ENCODE measurements at places on chromosomes 13 and 19. TPM values are rescaled to one million over a fixed set of nuclear protein-coding genes. Genes with fewer than 3 reads are reported as not detected.

MEIS3 gene
- 0.39 TPM for total RNA-seq

SLC10A2 gene
- total RNA-seq, result not detected

GRCh38 chr13:33026489-33027152 lies 10.4 kb downstream of the KL start:
- H3K36me3 ChIP-seq, result no peaks in the 10 kb centered on the region
- no peak for ATAC-seq
- no peak overlapping the region for H3K27ac ChIP-seq

DNA sequence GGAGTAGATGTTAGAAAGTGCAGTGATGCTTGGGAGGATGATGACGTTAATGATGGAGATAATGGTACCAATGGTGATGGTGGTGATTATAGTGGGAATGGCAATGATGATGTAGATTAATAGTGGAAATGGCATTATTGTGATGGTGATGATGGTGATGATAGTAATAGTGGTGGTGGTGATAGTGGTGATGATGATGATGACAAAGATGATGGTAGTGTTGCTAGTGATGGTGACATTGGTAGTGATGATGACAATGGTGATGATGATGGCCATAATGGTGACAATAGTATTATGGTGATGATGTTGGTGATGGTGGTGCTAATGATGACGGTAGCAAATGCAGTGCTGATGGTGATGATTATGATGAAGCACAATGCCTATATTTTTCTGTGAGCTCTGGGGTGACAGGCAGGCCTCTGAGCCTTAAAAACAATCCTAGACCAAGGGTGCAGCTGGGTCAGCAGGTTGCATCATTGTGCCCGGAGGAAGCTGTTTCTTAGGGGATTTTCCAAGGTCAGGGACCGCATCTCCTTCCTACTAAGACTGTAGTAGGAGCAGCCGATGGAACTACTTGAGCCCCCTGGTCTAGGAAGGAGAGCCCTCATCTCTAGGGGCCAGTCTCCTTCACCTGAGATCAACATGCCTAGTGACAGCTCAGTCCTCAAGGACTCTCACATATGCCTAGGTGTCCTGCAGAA lies 7.8 kb downstream of the CEACAM18 start:
- peaks cover 19% of the 10 kb centered on the region for H3K27me3 ChIP-seq
- H3K4me1 ChIP-seq, result peaks cover 7% of the 10 kb centered on the region
- ATAC-seq, result no peak
- no peak overlapping the region for H3K4me3 ChIP-seq

DNA sequence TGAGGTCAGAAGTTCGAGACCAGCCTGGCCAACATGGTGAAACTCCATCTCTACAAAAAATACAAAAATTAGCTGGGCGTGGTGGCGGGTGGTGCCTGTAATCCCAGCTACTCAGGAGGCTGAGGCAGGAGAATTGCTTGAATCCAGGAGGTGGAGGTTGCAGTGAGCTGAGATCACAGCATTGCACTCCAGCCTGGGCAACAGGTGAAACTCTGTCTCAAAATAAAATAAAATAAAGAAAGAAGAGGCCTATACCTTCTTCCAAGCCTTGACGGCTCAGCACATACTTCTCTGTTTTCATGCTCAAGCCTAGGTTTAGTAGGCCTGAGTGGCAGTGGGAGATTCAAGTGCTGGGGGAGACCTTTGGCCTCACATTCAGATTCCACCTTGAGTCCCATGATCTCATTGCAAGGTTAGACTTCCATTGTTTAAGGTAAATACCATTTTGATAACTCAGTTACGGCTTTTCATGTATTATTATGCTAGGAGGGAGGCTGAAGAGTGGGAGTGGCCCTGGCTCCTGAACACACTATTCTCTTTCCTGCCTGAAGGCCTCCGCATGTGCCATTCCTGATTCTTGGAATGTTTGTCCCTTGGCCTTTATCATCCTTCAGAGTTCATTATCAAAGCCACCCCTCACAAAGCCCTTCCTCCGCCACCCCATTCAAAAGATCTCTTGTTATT lies 1.6 kb upstream of the SPINT2 start:
- peak overlapping the region; percentile 94 for H3K4me3 ChIP-seq
- peaks cover 5% of the 10 kb centered on the region for H3K36me3 ChIP-seq
- peak overlapping the region; percentile 96 for H3K27ac ChIP-seq
- peaks cover 28% of the 10 kb centered on the region for H3K4me1 ChIP-seq

ZNF724 gene
- 11.8 TPM for total RNA-seq

- H3K4me1 ChIP-seq, result no peaks in the 10 kb centered on the region
- H3K4me3 ChIP-seq, result no peak overlapping the region
- no peaks in the 10 kb centered on the region for H3K27me3 ChIP-seq
Observed at GRCh38 chr13:66553391-66553790, 676.7 kb downstream of the PCDH9 start.

GRAMD1A gene
- total RNA-seq, result 123 TPM

DNA sequence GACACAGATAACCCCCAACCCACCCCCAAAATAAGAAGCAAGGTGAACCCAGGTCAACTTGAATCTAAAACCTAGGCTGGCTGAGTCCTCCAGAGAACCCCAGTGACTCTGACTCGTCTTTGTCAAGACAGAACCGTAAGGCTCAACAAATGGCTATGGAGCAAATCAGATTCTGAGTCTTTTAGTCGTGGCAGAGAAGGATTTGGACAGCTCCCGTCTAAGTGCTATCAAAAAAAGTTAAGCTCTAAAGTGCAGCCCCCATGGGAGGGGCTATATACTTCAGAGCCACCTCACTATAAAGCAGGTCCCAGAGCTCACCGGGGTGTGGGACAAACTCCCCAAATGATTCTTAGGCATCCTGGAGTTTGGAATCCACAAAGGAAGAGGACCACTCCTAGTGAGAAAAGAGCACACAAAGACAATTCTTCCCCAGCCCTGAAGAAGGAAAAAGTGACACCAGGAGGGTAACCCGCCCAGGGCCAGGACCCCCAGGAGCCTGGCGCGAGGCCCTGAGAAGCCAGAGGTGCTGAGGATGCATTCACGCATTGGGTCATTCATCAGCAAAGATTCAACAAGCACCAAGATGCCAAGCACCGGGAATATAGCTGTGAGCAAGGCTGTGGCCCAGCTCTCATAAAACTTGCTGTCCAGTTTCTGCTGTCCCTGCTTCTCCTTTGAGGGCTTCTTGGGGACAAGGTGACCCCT lies 25.4 kb upstream of the C13orf42 start:
- no peak overlapping the region for H3K4me3 ChIP-seq
- H3K36me3 ChIP-seq, result no peaks in the 10 kb centered on the region
- H3K27me3 ChIP-seq, result peaks cover 22% of the 10 kb centered on the region
- H3K27ac ChIP-seq, result no peak overlapping the region

GRCh38 chr13:57582032-57582431 lies 49.5 kb upstream of the PCDH17 start:
- H3K4me3 ChIP-seq, result no peak overlapping the region
- H3K27ac ChIP-seq, result no peak overlapping the region

DNA sequence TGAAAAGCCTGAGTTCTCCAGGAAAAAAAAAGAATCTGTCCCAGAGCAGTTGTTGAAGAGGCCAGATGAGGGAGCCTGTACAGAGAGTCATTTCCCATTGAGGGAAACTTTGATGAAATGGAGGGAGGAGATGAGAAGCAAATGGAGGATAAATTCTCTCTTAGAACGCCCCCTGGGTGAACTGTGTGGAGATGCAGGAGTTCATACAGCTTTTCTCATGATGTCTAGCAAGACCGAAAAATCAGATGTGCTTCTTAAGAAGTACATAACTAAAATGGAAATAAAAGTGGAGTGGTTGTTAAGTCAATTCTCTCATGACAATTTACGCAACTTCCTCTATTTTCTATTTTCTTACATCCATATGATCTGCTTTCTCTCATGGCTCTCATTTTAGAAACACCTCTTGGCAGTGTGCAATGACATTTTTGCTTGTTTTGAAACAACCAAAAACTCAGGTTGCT lies 1263.1 kb downstream of the PCDH9 start:
- H3K27ac ChIP-seq, result no peak overlapping the region
- ATAC-seq, result no peak
- H3K27me3 ChIP-seq, result no peaks in the 10 kb centered on the region
- H3K4me3 ChIP-seq, result no peak overlapping the region

DNA sequence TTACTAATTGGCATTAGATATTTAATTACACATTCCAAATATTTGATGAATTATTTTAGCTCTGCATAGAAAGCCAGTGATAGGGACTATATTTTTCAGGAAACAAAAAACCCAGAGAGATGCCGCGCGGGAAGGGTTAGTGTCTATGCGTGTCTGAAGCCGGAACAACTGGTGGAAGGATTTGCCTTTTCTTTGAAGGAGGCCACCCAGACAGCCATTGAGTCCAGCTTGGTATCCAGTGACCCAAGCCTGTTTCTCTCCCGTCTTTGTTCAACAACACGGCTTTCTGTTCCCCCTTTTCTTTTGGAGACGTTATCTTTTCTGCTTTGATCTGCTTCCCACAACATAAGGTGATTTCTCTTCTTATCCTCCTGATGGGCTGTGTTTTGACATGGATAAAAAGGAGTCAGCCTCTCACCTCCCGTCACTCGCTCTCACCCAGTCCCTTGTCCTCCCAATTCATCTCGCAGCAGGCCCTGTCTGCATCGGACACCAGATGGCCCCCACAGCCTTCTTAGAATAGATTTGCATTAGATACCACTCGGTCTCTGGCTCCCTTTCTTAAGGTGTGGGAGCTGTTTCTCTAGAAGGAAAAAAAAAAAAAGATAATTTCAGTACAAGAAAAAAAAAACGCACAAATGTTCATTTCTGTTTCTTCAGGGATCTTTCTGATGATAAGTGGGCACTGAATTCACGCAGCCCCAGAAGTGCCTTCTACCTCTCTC lies 361.8 kb downstream of the ZNF536 start:
- H3K4me3 ChIP-seq, result no peak overlapping the region
- peaks cover 4% of the 10 kb centered on the region for H3K27me3 ChIP-seq
- no peaks in the 10 kb centered on the region for H3K4me1 ChIP-seq
- no peaks in the 10 kb centered on the region for H3K36me3 ChIP-seq
- no peak for ATAC-seq

GRCh38 chr19:38690146-38690545 lies 42.7 kb downstream of the ACTN4 start:
- peak overlapping the region; percentile 33 for H3K27ac ChIP-seq
- H3K4me3 ChIP-seq, result no peak overlapping the region
- peaks cover 41% of the 10 kb centered on the region for H3K36me3 ChIP-seq
- no peak for ATAC-seq
- H3K4me1 ChIP-seq, result peaks cover 60% of the 10 kb centered on the region
- H3K27me3 ChIP-seq, result no peaks in the 10 kb centered on the region

Measured in activated T-helper 17 cell treated with anti-CD3 and anti-CD28 coated beads, Interleukin-2, amount 50 U/mL, for 72 hours (primary cell).